ENCODE measurements at places on chromosomes 3 and 15.
A peak's percentile ranks its signal among the peaks of the same experiment; 100 is the strongest.

GRCh38 chr3:188742755-188743550 is 428.8 kb upstream of the TPRG1 start:
- DNase-seq, result no peak

DNA sequence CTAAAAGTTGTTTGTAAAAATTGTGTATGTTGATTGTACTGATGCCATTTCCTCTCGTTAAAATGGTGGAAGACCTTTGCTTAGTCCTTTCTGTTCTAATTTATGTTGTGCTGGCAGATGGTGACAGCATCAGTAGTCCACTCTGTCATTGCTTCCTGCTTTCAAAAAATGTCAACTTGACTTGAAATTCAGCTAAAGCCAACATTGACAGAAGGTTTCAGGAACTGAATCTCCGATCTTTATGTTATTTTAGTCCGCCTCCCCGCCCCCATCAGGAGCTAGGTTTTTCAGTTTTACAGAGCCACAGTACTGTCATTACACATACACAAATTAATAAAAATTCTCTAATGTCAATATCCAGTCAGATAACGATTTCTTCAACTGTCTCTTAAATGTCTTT is 1.5 kb downstream of the CEP63 start:
- no peak for DNase-seq

- no peak for DNase-seq
Observed at GRCh38 chr15:91235376-91235775, 135.3 kb downstream of the SV2B start.

- DNase-seq, result no peak
Observed at GRCh38 chr15:69979783-69980182, 117.9 kb downstream of the TLE3 start.

- DNase-seq, result peak; percentile 78
Observed at GRCh38 chr3:130748981-130749380, 2.4 kb upstream of the PIK3R4 start.

DNA sequence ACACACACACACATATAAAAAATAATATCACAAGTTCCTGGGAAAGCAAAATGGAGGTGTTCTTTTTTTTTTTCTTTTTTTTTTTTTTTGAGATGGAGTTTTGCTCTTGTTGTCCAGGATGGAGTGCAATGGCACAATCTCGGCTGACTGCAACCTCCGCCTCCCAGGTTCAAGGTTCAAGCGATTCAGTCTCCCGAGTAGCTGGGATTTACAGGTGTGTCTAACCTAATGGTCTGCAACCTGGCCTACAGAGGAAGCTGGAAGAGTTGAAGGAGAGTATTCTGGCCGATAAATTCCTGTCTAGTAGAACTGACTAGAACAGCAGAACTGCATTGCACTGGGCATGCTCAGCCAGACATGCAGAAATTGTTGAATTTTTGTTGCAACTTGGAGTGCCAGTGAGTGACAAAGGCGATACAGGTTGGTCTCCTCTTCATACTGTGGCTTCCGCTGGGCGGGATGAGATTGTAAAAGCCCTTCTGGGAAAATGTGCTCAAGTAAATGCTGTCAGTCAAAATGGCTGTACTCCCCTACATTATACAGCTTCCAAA is 22.4 kb upstream of the EIF4A2 start:
- no peak for DNase-seq
